ENCODE measurements at places on chromosomes 1 and 21. TPM values are rescaled to one million over a fixed set of nuclear protein-coding genes. Genes with fewer than 3 reads are reported as not detected.

GRCh38 chr1:176178316-176178715 is 28.8 kb downstream of the COP1 start:
- DNase-seq = no peak

DNA sequence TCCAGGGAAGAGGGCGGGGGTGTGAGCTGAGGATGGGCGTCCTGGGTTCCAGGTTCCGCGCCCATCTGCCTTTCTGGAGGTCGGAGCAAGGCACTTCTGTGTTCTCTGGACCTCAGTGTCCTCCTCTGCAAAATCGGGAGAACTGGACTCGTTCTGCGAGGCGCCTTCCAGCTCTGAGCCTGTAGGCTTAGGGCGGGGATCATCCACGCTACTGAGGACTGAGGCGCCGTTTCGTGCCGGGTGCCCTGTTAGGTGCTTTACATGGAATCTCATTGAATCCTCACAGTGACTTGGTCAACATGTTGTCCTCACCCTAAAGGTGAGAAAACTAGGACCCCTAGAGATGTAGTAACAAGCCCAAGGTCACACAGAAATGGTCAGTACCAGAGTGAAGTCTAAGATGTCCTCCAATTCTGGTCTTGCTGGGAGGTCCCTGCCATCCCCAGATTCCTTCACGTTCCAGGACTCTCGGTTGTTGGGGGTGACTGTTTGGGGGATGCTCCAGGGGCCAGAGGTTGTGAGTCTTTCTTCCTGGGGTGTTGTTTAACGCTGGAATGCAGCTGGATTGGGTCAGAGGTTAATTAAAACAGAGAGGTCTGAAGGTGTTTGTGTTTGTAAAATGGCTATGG is 677 bp downstream of the PRKAA2 start:
- DNase-seq = no peak

GRCh38 chr1:197933647-197934046 is 16.5 kb downstream of the LHX9 start:
- DNase-seq = no peak

- no peak for DNase-seq
These were observed 323.3 kb downstream of the AJAP1 start for GRCh38 chr1:4977701-4978100.

- no peak for DNase-seq
These were observed 13.0 kb downstream of the NES start for GRCh38 chr1:156664046-156664766.

The KCNK1 gene
- total RNA-seq = not detected

The TNFSF4 gene
- 2.9 TPM for total RNA-seq

Data from natural killer cell (primary cell).